ENCODE measurements at places on chromosomes 7 and 10.

DNA sequence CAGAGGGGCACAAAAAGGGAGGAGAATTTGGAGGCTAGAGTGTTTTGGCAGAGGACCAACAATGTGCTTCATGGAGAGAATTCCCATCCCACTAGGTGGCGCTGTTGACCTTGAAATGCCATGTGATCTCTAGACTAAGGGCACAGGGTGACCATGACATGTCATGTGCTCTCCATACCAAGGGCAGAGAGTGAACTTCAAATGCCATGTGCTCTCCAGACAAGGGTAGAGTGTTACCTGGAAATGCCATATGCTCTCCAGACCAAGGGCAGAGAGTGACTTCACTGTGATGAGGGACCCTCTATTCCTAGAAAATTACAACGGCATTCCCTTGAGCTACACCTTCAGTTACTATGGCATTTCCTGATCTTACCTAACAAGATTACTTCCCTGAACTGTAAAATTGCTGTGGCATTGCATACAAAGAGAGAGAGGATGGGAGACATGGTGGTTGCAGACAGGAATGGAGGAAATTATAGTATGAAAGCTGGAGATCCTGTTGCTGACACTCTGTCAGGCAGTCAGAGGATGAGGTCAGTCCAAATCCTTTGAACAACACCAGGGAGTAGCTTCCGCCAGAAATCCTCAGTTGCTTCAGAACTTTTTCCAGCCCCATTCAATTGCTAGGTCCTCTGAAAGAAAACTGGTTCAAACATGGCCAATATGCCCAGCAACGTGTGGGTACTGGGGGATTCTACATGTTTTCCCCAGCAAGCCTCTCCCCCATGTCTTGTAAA, 60.9 kb upstream of the ACSM6 start:
- DNase-seq, result peak; percentile 69

GRCh38 chr10:43606323-43607198, at the start of gene ZNF485:
Gene ZNF485 (plus strand): TSS chr10:43606438. CDS start chr10:43607051, 613 bp downstream.
- peak; percentile 38 for DNase-seq

- no peak for DNase-seq
Measured at GRCh38 chr7:80330434-80330833, 181.4 kb downstream of the GNAT3 start.

DNA sequence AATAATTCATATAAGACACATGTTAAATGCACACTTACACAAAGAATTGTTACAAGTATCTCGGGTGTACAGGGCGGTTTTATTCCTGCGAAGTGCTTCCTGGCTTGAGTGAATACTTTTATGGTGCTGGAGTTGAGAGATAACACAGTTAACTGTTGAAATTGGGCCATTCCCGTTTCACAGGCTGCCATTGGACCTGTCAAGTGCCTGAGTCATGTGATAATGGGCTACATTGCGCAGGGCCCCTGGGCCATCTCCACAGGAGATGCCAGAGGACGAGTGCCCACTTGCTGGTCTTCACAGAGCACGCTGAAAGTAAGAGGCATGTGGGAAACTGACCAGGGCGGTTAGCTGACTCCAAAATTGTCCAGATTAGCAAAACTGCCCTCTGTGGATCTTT, 4.8 kb downstream of the FBH1 start:
- no peak for DNase-seq

DNA sequence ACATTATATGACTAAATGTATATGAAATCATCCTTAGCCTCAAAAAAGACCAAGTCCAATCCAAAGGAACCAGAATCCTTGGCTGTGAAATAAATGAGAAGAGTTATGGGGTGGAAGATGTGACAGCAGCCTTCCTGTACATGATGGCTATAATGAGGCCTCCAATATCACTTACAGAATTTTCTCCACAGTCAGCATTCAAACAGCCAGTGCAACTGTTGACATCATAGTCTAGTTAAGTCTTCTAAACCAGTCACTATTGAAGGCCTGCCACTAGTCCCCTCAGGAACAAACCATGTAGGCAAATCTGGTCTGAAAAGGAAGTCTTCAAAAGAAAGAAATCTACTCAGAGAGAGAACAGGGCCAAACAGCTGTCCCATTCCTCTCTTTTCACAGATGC, 219.5 kb upstream of the CCDC6 start:
- DNase-seq, result no peak

DNA sequence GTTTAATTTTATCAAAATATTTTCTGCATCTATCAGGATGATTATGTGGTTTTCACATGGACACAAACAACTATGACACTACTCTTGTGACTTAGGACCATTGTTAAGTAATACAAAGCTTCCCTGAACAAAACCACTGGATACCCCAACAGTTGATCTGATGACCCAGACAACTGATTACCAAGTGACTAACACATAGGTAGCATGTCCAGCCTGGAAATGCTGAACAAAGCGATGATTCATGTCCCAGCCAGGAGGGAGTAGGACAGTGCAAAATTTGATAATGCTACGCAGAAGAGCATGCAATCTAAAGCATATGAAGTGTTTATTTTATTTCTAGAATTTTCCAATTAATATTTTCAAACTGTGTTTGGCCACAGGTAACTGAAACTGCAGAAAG, 8.9 kb upstream of the PNLIP start:
- DNase-seq, result no peak

GRCh38 chr10:2839081-2839725, 228.1 kb upstream of the PFKP start:
- peak; percentile 16 for DNase-seq

GRCh38 chr10:14468726-14469125, 138.0 kb upstream of the FRMD4A start:
- no peak for DNase-seq

GRCh38 chr7:149427096-149427680, 33.7 kb downstream of the ZNF777 start:
- DNase-seq, result no peak

- no peak for DNase-seq
Measured at GRCh38 chr10:78651287-78651686, 417.5 kb upstream of the ZMIZ1 start.

- no peak for DNase-seq
Measured at GRCh38 chr7:130367836-130368746, 12.2 kb upstream of the CPA1 start.

GRCh38 chr10:117476281-117476680, 66.3 kb upstream of the EMX2 start:
- no peak for DNase-seq

DNA sequence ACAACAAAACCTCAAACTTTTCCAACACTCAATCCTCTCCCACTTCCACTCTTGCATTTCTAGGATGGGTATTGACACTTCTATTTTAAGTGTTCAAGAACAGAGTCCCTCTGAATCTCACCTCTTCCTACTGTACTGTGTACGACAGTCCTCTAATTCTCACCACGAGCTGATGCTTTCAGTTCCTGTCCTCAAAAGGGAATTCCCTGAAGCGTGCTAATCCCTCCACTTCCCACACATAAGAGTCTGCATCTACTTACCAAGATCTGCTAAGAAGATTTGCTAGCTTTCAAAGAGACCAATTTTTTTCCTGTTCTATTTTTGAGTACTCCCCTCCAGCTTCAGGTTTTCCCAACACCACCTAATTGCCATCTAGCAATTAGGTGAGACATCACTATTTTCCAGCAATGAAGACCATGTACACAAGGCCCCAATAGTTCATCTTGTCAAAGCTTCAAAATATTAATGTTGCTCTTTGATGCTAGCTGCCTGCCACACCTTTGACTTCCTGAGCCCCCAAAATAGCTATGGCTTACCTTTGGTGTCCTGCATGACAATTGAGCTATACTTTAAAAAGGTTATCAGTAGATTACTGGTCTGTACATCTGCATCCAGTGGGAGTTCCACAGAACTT, 54.4 kb downstream of the ARMH3 start:
- DNase-seq, result no peak

DNA sequence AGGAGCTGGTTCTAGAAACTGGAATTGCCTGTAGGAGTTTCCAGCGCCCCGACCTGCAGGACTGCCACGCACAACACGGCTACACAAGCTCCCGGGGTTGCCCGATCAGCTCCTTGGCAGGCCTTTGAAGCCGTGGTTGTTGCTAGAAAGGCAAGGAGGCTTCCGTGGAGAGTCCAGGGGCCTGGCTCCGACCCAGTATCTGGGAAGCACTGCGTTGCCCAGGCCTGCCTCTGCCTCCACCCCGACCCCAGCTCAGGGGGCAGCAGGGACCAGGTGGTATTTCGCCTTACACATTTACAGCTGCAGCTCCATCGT, 54.4 kb downstream of the PROSER2 start:
- DNase-seq, result no peak

GRCh38 chr10:6144406-6145165, 55.8 kb downstream of the RBM17 start:
- DNase-seq, result peak; percentile 74

DNA sequence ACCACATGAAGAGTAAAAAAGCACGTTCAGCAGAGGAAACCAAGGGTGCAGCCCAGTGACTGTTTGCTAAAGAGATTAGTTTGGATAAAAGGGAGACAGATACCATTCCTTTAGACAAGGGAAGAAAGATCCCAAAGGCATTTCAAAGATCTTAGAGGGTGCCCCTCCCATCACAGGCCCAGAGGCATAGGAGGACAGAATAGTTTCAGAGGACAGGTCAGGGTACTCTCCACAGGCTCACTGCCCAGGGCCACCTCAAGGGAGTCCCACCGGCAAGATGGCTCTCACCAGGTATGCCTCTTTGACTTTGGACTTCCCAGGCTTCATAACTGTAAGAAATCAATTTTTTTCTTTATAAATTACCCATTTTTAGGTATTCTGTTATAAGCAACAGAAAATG, 4.7 kb upstream of the TCTN3 start:
- no peak for DNase-seq

GRCh38 chr7:156255635-156256034, 384.9 kb upstream of the RNF32 start:
- DNase-seq, result no peak

GRCh38 chr10:102678842-102679289, 34.6 kb downstream of the TRIM8 start:
- DNase-seq, result no peak

DNA sequence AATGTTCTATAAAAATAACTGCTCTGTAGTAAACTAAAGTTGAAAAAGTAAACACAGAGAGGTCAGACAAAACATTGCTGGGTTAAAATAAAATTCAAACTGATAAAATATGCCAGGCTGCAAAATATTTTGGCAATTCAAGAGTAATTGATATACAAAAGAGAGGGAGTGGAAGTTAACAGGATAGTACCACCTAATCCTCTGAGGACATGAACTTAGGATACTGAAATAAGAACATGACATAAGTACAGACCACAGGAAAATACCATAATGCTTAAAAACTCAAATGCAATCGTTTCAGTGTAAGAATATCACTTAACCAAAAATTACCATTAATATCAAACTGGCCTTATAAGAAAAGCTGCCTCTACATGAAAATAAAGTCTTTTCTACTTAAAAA, 37.6 kb upstream of the GPR22 start:
- DNase-seq, result no peak

DNA sequence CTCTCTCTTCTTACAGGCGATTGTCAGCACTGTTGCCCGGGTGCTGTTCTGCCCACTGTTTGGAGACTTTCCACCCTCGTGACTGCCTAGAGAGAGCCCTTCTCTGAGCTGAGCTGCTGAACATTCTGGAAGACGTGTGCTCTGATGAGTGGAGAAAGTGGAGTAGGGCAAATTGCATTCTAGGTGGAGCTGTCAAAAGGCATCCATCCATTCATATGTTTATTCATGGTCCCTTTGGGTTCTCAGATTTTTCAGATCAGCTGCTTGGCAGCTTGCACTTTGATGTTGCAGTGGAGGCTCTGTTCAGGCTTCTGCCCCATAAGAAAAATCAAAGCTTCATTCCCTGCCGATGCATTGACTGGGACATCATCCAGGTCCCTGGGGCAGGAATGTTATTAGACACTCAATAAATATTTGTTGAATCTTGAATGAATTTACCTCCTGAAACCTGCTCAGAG, 120.7 kb upstream of the EEPD1 start:
- DNase-seq, result no peak

GRCh38 chr10:46198516-46198915, 88.3 kb upstream of the ANTXRL start:
- no peak for DNase-seq

DNA sequence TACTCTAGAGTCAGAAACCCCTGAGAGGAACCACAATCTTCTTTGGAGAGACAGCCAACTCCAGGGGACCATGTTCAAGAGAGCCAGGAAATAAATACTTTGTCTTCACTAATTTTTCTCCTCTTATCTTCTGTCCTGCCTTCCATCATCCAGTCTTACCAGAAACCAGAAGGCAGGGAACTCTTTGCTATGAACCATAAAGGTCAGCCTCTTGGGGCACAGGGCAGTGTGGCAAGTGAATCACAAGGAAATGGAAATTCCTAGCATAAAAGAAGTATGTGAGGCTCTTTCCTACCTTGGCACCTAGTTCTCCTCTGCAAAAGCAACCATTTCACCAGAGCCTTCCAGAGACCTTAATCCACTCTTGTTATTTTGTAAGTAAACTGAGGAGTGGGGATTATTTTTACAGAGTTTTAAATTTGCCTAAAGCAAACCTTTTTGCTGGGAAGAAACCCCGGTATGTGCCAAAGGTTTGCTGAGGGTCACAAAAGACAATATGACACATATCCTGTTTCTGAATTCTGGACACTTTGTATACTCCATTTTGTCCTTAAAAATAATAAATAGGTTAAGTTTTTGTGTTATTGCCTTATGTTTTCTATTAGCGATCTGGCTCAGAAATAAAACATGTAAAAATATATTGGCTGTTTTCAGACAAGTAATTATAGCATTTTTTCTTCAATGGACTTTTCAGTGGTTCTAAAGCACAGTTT, 87.1 kb downstream of the ADAM22 start:
- no peak for DNase-seq

- no peak for DNase-seq
Measured at GRCh38 chr7:50721160-50721559, 61.5 kb downstream of the GRB10 start.
